EH (cell line): ENCODE measurements at places on chromosomes 12 and 14.

GRCh38 chr12:8697120-8697475 is 693 bp upstream of the RIMKLB start:
- DNase-seq = peak; percentile 46

DNA sequence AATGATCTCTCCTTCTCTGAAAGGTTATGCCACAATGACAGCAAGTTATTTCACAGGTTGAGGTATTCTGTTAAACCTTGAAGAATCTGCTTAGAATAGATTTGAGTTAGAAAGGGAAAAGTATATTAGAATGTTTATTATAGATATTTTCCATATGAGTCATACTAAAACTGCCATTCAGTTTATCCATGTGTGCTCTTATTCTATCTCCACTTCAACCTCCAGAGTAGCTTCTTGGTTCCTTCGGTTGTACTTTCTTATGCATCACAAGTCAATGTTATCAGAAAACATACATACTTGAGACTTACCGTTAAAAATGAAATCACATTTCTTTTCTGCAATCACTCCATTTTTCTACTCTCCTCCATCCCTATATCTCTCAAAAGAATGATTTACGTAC is 197.7 kb downstream of the BCAT1 start:
- no peak for DNase-seq

- DNase-seq = no peak
Observed at GRCh38 chr12:116612436-116612835, 53.3 kb downstream of the MAP1LC3B2 start.

- DNase-seq = no peak
Observed at GRCh38 chr12:5733136-5733755, 211.8 kb downstream of the ANO2 start.

- peak; percentile 41 for DNase-seq
Observed at GRCh38 chr12:6038160-6038559, 86.3 kb downstream of the VWF start.

DNA sequence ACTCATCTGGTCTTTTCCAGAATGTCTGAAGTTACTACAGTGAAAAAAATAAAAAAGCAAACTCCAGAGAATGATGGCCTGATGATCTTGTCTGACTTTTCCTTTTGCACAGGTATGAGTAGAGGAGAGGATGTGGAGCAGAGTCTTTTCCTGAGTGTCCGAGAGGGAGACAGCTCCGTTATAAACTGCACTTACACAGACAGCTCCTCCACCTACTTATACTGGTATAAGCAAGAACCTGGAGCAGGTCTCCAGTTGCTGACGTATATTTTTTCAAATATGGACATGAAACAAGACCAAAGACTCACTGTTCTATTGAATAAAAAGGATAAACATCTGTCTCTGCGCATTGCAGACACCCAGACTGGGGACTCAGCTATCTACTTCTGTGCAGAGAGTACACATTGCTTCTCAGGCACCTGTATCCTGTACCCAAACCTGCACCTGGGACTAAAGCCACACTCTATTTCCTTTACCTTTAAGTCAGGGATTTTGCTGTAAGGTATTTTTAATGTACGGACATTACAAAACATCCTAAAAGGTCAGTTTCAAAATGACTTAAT is 75.8 kb upstream of the OR4E1 start:
- no peak for DNase-seq

DNA sequence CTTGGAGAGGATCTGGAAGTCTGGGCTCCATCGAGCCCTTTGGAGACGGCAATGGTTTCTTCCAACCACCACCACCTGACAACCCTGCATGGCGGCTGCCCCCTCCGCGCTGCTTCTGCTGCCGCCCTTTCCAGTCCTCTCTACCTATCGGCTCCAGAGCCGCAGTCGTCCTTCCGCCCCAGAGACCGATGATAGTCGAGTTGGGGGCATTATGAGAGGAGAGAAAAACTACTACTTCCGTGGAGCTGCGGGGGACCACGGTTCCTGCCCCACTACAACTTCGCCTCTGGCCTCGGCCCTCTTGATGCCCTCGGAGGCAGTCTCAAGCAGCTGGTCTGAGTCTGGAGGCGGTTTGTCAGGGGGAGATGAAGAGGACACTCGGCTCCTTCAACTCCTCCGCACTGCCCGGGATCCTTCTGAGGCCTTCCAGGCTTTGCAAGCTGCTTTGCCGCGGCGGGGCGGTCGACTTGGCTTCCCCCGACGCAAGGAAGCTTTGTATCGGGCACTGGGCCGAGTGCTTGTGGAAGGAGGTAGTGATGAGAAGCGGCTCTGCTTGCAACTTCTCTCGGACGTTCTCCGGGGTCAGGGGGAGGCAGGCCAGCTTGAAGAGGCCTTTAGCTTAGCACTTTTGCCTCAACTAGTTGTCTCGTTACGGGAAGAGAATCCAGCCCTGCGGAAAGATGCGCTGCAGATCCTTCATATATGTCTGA is 499 bp downstream of the TOGARAM1 start:
- DNase-seq = peak; percentile 53

DNA sequence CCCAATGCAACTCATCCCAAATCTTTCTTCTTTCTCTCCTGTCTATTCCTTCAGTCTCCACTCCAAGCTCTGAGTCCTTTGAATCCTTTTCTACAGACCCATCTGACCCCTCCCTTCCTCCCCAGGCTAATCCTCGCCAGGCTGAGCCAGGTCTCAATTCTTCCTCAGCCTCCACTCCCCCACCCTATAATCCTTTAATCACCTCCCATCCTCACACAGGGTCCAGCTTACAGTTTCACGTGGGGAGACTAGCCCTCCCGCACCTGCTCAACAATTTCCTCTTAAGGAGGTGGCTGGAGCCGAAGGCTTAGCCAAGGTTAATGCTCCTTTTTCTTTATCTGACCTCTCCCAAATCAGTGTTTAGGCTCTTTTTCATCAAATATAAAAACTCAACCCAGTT is 63.8 kb downstream of the MOK start:
- DNase-seq = no peak

DNA sequence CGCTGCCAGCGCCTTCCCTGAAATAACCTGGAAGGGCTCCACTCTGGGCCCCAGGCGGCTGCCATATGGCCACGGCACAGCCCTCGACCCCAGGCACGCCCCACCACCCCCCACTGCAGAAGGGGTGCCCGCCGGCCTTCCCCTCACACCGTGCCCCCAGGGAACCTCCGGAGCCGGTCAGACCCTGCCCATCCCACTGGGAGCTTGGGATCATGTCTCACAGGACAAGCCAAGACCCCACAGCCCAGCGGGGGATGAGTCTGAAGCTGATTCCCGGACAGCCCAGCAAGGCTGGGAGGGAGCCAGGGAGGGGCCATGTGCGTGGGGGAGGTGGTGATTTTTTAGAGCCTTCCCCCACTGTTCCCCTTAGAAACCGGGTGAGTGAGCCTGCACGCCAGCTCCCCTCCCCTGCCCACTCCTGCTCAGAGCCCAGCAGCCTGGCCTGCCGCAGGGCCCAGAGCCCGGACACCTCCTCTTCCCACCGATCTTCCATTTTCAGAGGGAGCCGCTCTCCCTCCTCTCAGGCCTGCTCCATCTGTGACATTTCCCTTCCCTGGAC is 1.4 kb downstream of the RIMBP2 start:
- no peak for DNase-seq

GRCh38 chr12:2483713-2484112 is 311.1 kb upstream of the FKBP4 start:
- DNase-seq = no peak
